Psoas muscle (tissue), 8 donors: ENCODE measurements at places on chromosomes 1 and 21.

- DNase-seq: no peak
Observed at GRCh38 chr1:28412731-28413130, 43.2 kb downstream of the PHACTR4 start.

DNA sequence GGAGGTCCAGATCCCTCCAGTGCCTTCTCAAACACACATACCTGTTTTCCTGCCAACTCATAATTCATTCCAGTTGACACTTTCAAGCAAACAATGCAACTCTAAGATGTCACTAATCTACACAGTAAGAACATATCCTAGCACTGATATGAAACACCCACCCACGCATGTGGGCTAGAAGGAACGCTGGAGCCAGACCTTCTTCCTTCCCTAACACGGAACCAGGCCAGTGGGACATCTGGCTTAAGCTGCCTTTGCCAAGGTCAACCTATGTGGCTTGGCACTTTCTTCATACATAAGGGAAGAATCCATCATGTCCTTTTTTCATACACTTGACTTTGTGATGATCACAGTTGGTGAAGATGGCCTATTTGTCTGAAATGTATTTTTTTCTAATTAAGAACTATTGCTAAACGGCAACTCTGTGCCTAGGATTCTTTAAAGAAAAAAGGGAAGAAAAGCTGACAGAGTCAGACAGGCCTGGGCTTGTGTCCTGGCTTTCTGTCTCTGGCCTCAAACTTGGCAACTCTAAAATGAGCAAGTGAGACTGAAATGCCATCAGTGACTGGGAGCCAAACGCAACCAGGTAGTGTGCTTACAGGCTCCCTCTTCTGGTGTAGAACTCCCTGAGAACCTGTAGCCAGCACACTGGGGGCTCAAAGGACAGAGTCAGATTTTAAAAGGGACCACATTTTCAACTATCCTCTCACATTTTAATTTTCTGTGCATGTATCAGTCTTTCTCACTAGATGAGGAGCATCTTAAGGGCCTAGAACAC, 92.6 kb upstream of the BEND5 start:
- DNase-seq: no peak

- DNase-seq: no peak
Observed at GRCh38 chr1:214018386-214019268, 30.9 kb downstream of the PROX1 start.

DNA sequence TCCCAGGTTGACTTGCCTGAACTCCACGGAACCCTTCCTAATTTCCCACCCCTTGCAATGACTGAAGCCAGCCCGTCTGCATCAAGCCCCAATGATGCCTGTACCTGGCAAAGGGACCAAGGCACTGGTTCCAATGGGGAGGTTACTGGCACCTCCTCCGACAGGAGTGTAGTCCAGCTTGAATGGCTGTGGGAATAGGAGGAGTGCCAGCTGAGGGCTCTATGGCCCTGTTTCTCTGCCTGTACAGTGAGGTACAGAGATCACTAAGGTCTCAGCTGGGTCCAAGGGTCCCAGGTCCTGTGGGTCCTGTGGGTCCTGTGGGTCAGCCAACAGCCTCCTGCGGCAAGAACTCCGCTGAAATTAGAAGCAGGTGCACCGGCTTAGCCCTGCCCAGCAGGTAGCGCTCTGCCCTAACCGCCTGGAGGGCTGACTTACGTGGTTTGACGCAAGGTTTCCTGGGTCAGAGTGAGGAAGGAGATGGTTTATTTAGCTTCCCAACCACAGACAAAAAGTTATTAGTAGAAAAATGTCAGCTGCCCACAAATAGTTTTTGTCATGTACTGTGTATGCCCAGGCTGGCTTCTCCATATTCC, 9.9 kb upstream of the SPRR4 start:
- DNase-seq: no peak

- no peak for DNase-seq
Observed at GRCh38 chr1:28506907-28507246, 1.0 kb downstream of the RCC1 start.

- DNase-seq: no peak
Observed at GRCh38 chr21:38671773-38672172, 134.0 kb upstream of the ETS2 start.

GRCh38 chr1:23469372-23469982, 14.5 kb downstream of the ASAP3 start:
- DNase-seq: no peak

DNA sequence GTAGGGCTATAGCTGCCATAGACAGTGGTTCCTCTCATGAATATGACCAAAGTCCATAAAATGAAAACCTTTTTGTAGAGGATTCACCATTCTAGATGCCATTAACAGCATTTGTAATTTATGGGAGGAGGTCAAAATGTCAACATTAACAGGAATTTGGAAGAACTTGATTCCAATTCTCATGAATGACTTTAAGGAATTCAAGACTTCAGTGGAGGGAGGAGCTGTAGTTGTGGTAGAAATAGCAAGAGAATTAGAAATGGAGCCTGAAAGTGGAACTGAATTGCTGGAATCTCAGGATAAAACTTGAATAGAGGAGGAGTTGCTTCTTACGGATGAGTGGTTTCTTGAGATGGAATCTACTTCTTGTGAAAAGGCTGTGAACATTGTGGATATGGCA, 65.4 kb upstream of the ESRRG start:
- no peak for DNase-seq

- no peak for DNase-seq
Observed at GRCh38 chr1:118898712-118899111, 89.4 kb downstream of the TBX15 start.

- peak; percentile 70 for DNase-seq
Observed at GRCh38 chr1:155989242-155990004, 11.1 kb upstream of the ARHGEF2 start.

GRCh38 chr1:231155808-231156207, 6.0 kb upstream of the TRIM67 start:
- DNase-seq: no peak

GRCh38 chr1:228862542-228863505, 127.5 kb downstream of the RHOU start:
- DNase-seq: no peak

DNA sequence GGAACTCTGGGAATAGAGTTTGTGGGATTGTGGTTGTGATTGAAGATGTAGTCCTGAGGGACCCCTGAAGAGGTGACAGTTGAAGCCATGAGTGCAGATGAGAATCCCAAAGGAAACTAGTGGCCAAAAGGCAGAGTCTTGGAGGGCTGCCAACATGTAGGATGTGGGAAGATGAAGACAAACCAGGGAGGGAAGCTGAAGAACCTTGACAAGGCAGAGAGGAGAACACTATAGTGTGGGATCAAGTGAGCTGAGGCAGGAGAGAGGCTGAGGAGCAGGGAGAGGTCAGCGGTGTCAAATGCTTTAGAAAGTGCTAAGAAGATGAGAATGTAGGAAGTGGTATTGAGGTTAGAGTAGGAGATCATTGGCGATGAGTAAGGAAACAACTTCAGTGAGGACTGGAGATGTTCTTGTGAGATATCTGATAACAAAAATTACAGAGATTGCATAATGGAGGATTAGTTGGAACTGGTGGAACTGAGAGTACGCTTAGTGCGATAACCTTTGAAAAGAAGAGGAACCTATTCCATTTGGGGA, 88.5 kb upstream of the VCAM1 start:
- no peak for DNase-seq

DNA sequence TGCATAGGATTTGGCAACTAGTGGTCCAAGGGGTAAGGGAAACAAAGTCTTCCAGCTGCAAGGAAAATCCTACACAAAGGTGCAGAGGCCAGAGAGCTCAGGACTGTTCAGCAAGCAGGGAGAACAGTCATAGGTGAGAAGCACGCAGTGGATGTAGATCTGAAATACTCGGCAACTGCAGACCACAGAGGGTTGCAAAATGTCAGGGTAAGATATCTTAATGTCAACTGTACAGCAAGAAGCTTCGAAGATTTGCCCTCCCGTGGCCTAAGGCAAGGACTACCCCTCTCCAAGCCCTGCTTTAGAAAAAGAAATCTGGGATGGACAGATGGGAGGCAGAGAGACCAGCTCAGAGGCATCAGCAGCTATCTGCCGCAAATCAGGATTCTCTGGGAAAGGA, 153.4 kb upstream of the IRF2BP2 start:
- DNase-seq: no peak

- no peak for DNase-seq
Observed at GRCh38 chr1:160210561-160210960, 5.4 kb downstream of the PEA15 start.

DNA sequence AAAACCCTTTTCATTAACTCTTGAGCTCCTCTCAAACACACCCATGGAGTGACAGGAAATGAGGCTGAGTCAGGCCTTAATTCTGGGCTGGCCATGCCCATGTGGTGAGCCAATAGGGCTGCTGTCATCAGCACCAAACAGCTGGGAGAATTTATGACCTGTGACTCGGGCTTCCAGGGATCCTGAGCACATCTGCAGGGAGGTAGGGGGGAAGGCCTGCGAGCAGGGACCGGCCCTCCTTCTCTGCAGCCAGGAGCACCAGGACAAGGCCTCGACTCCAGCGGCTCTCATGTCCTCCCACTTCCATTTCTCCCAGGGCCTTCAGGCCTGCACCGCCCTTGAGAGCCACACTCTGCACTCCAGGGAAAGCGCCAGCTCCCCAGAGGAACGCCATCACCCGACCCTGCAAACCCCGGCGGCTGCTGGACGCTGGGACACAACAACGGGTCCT, 14.6 kb downstream of the RIPK4 start:
- no peak for DNase-seq

DNA sequence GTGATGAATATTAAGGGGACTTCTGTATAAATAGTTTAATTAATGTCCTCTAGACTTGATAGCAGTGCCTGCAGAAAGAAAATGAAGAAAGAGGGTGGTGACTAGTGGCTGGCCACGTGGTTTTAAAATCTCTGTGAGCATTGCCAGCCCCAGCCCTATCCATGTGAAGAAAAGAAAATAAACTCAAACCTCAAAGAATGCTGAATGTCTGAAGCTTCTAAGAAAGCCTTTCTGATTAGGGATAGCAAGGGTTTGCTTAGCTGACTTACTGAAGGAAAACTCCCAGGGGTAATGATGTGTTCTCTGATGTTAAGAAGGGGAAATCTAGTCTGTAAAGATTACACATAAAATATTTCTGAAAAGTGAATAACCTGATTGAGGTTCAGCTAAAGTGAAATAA, 31.8 kb downstream of the ADGRL2 start:
- DNase-seq: no peak

- no peak for DNase-seq
Observed at GRCh38 chr1:16979475-16980327, 719 bp downstream of the MFAP2 start.

DNA sequence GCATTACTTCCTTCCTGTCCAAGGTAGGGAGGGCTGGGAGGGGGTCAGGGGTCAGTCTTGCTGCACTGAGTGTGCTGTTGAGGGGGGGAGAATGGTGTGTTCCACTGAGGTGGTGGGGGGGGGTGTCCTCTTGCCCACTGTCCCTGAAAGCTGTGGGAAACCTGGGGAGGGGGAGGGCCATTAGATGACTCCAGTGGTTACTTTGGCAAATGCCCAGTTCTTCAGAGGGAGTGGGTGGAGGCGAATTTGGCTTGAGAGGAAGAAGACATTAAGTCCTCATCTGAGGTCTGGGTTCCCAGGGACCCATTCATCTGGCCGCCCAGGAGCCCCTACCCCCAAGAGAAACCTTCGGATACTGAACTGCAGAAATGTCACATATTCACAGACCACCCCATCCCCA, 36.2 kb downstream of the MEF2D start:
- no peak for DNase-seq

DNA sequence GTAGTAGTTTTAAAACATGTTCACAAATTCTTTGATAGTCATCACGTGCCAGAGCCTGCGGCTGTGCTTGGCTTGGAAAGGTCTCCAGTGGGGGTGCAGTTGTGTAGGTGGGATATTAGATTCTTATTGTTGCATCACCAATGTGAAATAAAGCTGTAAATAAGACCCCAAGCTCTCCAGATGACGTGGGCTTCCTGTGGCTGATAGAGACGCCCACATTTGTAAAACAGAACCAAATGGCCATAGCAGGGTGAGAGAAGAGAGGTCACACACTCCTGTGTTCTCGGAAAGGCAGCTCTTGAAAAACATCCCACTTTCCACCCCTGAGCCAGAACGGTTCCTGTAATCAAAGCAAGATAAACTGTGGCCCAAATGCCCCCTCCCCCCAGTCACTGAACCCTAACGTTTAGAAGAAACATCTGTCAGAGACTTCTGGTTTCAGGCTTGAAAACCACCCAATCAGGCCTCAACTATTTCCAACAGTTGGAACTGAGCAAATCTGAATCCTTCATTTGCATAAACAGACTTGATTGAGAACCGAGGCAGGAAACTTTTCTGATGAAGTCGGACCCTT, 6.6 kb upstream of the NTPCR start:
- no peak for DNase-seq

DNA sequence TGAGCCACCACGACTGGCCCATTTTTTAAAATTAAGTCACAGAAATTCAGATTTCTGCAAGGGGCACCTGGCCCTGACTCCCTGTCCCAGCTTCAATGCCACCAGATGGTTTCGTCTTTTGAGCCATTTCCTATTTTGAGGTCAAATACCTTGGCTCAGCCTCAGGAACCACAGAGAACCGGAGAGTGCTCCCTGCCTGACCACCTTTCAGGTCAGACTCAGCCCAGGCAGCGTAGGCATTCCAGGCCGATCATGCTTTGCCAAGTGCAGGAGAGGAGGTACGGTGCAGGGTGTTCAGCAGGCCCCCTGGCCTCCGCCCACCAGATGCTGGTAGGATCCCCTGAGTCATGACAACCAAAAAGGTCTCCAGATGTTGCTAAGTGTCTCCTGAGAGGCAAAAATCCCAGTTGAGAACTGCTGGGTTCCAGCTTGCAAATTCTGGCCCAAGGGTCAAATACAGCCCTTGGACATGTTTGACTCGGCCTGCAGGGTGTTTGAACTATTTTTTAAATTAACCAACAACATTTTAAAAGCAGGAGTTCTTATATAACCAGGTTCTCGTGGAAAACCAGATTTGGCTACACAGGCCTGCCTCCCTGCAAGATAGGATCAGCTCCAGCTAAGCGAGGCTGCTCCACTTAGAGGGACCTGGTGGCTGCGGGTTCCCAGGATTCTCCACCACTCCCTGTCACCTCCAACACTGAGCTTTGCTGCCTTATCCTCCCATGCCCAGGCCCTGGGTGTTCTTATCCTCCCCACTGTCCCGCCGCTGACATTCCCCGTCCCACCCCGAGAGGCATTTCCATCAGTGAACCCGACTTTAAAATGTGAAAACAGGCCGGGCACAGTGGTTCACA, 61.9 kb upstream of the TARDBP start:
- DNase-seq: no peak

GRCh38 chr1:23459338-23459757, 24.6 kb downstream of the ASAP3 start:
- no peak for DNase-seq
